ENCODE measurements at places on chromosomes 1 and 21.
A peak's percentile ranks its signal among the peaks of the same experiment; 100 is the strongest.

DNA sequence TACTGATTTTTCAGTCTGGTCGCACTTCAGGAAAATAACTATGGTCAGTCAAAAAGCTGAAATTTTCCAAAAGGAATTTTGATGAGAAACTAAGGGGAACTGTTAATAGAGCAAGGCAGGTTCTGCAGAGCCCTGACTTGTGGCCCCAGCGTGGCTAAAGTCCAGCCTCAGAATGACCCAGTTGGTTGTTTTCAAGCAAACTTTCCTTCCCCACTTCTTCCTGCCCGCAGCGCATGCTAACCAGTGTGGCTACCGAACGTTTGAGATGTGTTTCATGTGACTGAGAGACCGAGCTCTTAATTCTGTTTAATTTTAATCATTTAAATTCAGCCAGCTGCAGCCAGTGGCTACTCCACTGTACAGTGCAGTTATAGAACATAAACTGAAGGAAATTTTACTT, 6.2 kb upstream of the IL10RB start:
- DNase-seq = no peak

- peak; percentile 74 for DNase-seq
These were observed 146.9 kb upstream of the C1orf174 start for GRCh38 chr1:4046836-4047461.

DNA sequence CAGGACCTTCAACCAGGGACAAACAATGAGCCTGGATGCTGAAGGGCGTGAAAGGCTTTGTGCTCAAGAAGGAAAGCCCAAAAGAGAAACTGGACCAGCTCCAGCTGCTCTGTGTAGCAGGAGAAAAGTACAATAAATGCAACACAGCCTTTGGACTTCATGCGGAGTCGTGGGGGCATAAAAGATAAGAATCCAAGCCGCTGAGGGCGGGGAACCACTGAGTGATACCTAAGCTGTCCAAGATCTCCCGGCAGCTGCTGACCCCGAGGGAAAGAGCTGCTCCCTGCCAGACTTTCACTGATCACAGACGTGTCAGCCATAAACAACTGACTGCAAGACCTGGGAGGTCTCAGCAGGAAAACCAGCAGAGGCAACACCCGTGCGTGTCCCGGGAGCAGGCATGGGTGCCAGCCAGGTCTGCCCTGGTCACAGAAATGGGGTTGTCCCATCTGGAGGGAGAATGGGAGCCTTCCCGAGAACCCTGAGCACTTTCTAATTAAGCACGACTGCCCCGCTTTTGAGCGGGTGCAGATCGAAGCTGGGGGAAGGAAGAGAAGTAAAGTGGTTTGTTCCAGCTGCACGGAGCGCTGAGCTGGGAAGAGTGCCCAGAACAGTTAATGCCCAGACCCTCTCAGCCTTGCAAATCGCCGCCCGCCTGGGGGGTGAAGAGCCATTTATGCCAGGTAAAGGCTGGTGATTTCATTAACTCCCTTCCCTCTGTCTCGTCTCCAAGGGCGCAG, 68.3 kb upstream of the TARDBP start:
- no peak for DNase-seq

- no peak for DNase-seq
These were observed 172.8 kb upstream of the TMEM51 start for GRCh38 chr1:14980621-14981218.

DNA sequence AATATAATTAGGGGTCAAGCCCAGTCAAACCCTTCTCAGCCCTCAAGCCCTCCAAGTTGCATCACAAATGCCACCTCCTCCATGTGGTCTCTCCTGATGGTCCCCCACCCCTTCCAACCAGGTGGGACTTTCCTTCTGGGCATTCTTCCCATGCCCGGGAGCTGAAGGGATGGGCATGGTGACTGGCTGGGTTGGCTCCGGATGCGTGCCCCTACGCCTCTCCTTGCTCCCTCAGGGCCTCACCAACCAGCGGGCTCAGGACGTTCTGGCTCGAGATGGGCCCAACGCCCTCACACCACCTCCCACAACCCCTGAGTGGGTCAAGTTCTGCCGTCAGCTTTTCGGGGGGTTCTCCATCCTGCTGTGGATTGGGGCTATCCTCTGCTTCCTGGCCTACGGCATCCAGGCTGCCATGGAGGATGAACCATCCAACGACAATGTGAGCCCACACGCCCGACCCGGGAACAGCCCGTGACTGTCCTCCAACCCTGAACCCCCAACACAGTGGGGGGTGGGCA, 7.5 kb downstream of the ATP1A2 start:
- no peak for DNase-seq

DNA sequence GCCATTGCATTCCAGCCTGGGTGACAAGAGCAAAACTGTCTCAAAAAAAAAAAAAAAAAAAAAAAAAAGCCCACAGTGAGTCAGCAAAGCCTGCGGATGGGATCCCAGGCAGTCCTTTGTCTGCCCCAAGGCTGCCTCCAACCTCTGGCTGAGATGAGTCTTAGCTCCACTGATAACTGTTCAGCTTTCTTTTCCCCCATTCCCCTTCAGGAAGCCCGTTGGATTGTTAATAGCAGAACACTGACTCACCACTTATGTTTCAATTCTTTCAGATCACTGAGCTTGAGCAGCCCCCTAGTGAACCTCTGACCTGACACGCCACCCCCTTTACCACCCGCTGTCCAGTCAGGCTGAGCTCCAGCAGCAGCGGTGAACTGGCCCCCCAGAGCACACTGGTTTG, 57.5 kb downstream of the ERG start:
- no peak for DNase-seq

DNA sequence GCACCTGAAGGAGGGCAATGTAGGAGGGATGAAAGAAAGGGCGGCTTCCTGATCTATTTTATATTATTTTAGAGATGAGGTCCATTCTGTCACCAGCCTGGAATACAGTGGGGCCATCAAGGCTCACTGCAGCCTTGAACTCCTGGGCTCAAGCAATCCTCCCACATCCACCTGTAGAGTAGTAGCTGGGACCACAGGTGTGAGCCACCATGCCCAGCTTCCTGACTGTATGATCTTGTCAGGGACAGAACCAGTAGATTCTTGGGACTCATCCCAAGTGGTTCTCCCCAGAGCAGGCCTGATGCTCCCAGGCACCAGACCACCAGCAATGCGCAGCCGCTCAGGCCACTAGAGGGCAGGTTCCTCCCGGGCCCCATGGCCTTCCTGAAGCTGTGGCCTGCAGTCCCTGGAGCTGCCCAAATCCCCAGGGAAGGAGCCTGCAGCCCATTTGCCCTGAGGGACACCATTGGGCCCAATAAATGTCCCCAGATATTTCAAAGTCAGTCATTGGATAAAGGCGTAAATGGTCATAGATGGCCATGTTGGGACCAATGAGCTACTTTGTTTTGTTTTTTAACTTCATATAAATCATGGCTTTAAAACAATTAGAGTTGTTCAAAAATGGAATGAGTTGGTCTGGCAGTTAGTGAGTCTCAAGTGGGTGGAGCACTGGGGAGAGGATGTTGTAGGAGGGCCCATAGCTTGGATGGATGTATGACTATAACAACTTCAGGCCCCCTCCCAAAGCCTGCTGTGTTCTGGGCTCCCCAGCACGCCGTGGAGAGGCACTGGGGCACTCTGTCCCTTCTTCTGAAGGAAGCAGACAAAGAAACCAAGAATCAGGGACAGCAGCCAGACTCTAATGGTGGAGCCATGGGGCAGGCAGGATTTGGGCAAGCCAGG, 44.7 kb upstream of the GOLT1A start:
- DNase-seq = peak; percentile 48

DNA sequence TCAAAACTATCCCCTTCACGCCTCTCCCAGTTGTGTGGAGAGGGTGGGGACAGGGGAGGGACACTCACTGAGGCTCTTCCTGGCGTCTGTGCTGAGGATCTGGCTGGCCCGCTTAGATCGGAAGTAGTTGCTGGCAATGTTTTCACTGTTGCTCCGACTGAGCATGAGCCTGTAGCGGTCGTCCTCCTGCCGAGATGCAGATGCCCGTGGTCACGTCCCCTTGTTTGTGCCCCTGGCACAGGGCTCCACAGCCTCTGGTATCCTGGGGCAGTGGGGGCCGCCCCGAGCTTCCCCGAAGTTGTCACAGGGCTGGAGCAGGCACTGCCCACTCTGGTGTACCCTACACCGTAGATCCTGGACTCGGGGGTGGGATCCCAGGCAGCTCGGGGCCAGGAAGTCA, 5.0 kb upstream of the DDOST start:
- DNase-seq = no peak

GRCh38 chr1:45512641-45513054, 9.0 kb downstream of the PRDX1 start:
- DNase-seq = peak; percentile 33

- DNase-seq = no peak
These were observed 72.8 kb upstream of the KCNJ15 start for GRCh38 chr21:38183961-38184360.

GRCh38 chr1:2240270-2241156, 12.4 kb downstream of the SKI start:
- no peak for DNase-seq

GRCh38 chr1:222240536-222241181, 307.2 kb downstream of the HHIPL2 start:
- DNase-seq = no peak

- DNase-seq = no peak
These were observed 43.7 kb downstream of the DMAP1 start for GRCh38 chr1:44256762-44257554.

GRCh38 chr1:200673952-200674823, 4.5 kb upstream of the DDX59 start:
- DNase-seq = no peak

- DNase-seq = no peak
These were observed 61.2 kb upstream of the ARHGEF16 start for GRCh38 chr1:3393024-3393986.

- no peak for DNase-seq
These were observed 41.3 kb downstream of the TBX19 start for GRCh38 chr1:168321945-168322344.
